Left renal cortex interstitium (tissue), 4 donors: ENCODE measurements at places on chromosomes 3 and 15.

GRCh38 chr3:123410149-123410515 lies 38.8 kb downstream of the ADCY5 start:
- no peak for DNase-seq

- DNase-seq, result no peak
These were observed 235.4 kb downstream of the FHIT start for GRCh38 chr3:61015859-61016258.

GRCh38 chr3:170055209-170055608 lies 17.4 kb downstream of the GPR160 start:
- no peak for DNase-seq

GRCh38 chr15:74635228-74635627 lies 19.6 kb downstream of the CLK3 start:
- no peak for DNase-seq

DNA sequence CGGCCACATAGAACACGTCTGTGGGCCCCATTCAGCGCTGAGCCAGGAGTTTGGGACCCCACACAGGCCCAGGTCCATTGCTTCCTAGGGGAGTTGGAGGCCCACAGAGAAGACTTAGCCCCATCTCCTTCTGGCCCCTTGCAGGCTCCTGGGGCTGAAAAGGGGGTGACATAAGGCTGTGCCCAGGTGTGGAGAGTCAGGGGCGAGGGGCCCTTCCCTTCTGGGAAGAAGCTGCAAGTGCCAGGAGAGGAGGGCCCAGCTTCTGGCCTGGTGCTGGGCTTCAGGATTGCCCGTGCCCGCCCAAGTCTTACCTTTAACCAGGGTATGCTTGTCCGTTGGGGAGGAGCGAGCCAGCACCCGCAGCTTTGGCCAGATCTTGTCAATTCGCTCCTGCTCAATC lies 28.9 kb upstream of the SEC13 start:
- no peak for DNase-seq

GRCh38 chr3:155946178-155946577 lies 75.7 kb downstream of the GMPS start:
- DNase-seq, result no peak

DNA sequence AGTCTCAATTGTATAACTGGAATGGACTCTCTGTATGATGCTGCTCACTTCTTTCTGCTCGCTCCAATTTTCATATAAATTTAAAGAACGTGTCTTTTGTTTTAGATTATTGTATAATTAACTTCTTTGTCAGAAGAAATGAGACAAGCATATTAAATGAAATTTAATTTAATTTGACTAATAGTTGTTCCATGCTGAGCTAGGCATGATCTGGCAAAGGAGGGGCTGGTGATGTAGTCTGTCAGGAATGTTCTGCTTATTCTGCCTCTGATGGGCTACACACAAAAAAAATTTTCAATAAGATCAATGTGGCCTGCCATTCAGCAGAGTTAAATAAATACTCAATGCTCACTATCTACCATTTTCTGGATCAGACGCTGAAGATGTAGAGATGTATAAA lies 208.4 kb upstream of the CD96 start:
- DNase-seq, result no peak

DNA sequence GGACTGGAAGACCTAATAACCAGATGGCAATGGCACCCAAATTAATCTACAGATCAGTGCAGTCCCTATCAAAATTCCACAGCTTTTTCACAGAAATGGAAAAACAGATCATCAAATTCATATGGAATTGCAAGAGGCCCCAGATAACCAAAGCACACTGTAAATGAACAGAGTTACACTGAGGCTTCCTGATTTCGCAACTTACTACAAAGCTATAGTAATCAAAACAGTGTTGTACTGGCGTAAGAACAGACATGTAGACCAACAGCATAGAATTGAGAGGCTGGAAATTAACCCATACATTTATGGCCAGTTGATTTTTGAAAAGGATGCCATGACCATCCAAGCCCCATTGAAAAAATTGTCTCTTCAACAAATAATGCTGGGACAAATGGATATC lies 16.2 kb downstream of the XPC start:
- DNase-seq, result no peak

DNA sequence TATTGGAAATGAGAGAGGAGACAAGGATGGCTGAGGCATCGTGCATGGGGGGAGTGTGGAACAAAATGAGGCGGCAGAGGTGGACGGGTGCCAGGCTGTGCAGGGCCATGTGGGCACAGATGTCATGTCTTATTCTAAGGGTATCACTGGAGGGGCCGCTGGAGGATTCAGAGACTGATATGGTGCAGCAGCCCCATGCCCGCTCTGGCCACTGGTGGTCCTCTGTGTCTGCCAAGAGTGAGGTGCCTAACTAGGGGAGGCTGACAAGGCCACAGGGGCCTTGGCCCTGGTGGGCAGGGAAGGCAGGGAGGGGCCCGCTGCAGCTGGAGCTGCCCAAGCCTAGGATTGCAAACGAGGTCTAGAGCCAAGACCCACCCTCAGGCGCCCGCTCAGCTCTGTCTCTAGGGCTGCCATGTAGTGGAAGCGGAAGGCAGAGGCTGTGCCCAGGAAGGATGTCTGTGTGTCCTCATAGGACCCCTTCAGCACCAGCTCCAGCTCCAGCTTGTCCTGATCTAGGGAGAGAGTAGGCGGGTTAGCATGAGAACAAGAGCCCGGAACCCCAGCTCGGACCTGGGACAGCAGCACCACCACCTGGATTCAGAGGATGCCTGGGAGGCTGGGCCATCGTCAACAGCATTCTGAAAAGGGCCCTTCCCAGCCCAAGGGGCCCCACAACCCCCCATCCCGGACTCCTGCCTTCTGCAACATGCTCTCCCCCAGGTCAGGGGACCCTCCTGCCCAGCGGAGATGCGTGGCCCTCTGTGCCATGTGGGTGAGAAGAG lies 11.3 kb downstream of the PLA2G4D start:
- DNase-seq, result no peak

DNA sequence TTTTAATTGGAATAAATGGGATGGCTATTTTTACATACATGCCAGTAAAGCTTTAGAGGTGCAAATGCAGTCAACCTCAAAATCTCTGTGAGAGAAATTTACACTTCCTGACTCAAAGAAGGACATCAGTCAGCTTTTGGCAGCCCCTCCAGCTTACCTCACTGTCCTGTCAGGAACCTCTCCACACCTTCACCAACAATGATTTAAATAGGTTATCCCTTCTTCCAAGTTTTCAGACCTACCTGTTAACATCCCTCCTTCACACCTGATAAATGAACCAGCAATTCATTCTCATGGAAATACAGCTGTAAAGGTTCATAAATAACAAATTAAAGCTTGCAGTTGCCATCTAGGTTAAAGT lies 286.1 kb downstream of the SHOX2 start:
- no peak for DNase-seq

DNA sequence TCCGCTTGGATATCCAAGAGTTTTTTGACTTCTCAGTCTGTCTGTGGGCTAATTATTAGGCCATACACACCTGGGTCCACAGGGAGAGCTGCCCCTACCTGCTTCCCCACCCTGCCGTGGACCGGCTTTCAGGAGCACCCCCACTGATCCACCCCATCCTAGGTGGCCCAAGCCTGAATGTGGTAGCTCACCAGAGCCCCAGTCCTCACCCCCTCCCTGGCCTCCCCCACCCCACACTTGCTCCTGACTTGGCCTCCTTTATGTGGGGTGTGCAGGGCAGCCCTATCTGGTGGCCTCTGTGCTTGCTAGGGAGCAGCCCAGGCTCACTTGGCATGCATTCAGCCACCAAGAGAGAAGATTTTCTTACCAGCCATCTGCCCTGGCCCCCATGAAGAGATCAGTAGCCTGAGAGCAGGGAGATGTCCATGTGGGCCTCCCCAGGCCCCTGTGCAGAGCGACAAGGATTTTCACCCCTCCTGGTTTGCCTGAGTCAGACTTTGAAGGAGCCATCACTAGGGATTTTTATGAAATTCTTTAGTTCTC lies 11.2 kb downstream of the LRRK1 start:
- DNase-seq, result no peak

DNA sequence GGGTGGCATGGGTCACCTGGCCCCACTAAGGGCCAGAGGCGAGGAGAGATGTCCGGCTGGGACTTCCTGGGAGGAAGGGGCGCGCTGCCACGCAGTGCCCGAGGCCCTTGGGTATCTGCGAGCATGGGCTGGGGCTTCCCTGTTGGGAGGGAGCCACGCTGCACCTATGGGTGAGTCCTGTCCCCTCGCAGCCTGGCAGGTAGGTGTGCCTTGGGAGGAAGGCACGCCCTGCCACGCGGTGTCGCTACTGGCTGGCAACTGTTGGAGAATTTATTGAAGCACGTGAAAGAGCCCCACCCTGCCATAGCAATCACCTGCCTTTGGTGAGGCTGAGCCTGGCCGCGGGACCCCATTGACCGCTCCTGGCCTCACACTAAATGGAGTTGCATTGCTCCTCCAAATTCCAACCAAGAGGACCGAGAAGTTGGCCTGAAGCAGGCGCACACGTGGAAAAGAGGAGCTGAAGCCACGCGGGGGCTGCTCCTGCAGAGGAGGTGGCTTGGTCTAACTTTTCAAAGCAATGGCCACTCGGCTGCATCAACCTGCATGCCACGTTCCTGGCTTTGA lies 134.2 kb downstream of the TJP1 start:
- DNase-seq, result no peak

- peak; percentile 54 for DNase-seq
These were observed at the start of gene NXPE3 for GRCh38 chr3:101779047-101779821. NXPE3 (plus strand) TSS chr3:101779211; CDS start chr3:101785597, 6,386 bp downstream.

DNA sequence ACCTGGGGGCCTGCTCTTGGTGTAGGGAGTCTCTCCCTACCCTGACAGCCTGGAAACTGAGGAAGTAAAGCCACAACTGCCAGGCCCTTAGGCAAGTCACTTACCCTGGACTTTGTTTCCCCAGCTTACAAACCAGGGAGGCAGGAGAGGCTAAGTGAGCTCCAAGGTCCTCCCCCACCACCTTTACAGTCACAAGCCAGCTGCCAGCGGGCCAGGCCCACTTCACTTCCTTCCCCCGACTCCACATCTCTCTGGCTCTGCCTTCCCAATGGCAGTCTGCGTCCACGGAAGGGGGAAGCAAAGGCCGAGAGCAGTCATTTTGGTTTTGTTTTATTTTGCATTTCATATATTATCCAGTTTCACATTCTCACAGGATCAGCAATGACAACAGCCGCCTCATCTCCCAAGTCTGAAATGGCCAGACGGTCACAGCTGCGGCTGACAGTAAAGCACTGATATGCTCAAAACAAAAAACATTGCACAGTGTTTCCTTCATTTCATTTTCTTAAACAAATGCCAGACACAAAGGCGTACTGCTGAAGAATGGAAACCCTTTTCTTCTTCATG lies 35.7 kb downstream of the RBPMS2 start:
- DNase-seq, result no peak

DNA sequence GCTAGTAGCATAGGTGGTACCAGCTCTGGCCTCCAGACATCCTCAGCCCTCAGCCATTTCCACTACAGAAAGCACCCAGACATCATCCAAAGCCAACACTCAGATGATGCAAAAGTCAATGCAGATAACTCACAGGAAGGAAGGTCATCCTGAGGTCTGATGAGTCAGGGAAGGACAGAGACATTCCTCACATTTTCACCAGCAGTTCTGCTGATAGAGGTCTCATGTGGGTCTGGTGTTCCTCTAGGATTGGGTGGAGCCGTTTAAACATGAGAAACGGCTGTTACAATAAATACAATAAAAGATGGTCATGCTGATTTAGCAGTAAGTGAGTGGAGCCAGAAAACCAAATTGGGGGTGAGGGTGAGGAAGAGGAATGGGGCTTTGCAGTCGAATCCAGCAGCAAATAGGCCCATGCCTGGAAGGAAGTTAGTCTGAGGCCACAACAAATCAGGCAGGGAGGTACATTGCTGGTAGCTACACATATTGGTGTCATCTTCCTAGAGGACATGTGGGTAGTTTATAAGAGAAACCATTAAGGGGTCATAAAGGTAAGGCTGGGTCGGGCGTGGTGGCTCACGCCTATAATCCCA lies 33.3 kb upstream of the FLNB start:
- no peak for DNase-seq

- no peak for DNase-seq
These were observed 39.4 kb downstream of the AGTR1 start for GRCh38 chr3:148737104-148737530.

DNA sequence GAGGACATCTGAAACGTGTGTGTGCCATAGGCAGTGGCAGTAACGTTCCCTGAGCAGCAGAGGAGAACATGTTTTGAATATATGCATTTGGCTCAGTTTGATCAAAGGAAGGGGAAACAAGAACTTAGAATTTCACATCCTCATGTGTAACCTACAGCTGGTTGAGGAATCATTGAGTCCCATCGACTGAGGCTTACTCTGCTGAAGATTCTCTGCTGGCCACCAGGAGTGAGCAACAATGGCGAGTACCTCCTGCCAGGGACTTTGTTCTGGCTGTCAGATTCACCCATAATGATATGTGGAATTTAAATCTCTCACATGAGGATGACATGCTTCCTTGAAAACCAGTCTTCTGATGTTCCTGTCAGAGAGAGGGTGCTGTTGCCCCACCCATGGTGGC lies 21.3 kb downstream of the GORASP1 start:
- no peak for DNase-seq

DNA sequence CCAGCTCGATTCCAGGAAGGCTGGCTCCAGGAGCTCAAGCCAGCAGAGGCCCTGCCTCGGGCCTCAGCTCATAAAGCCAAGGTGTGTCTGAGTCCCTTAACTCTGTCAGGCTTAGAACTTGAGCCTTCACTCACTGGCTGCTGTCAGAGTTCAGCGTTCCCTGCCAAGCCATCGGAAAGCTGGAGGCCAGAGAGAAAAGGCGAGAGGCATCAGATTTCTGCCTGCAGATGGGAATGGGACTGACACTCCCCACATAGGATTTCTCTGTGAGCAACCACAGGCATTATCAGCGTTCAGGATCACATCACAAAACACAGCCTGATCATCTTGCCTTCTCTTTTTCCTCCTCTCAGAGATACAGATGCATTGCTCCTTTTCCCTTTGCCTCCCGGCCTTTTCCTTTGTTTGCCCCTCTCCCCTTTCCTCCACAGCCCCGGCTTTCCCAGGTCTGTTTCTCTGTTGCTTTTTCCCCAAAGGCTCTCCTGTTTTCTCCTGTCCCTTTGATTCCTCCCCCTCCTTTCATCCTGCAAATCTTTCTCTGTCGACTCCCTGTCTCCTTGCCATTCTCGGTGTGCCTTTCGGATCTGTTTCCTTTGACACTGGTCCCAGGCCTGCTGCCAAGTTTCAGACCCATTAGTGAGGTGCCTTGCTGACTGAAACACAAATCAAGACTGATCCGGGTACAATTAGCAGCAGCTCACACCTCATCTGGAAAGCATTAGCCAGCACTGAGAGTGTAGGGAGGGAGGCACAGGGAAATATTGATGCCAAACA lies 44.5 kb upstream of the BOC start:
- DNase-seq, result no peak

DNA sequence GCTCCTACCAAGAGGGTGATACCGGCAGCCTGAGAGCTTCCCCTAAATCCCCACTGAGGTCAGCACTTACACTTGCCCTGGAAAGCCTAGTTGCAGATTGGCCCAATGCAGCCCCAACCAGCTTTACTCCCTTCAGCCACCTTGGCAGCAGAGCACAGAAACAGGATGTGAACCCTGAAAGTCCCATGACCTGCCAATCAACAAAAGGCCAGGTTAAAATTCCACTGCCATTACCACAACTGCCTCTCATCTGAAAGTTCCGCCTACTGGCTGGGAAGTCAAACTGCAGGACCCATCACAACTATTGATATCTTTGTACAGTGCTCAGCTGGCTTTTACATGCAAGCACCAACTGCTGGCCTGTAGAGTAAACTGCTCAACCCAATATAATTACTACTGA lies 156.2 kb downstream of the ZMAT3 start:
- DNase-seq, result no peak

GRCh38 chr15:48563934-48564333 lies 81.6 kb downstream of the FBN1 start:
- no peak for DNase-seq
